RCC 7860 (cell line): ENCODE measurements at places on chromosomes 5 and 9.
A peak's percentile ranks its signal among the peaks of the same experiment; 100 is the strongest.

GRCh38 chr9:37922363-37923117, 18.6 kb upstream of the SLC25A51 start:
- no peak for DNase-seq

DNA sequence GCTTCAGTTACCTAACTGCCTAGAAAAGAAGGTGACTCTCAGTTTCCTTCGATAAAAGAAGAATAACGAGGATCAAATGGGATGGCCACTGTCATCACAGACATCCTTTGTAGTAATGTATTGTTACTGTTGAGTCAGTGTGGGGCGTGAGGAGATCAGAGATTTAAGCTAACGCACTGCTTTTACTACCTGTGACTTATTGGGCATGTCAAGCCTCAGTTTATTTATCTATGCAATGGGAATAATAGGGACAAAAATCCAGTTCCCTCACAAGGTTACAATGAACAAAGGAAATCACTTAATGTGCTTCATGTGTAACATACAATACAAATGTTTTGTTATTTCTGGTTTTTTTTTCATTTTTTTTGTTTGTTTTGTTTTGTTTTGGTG, 255 bp upstream of the TRPM6 start:
- DNase-seq = no peak

DNA sequence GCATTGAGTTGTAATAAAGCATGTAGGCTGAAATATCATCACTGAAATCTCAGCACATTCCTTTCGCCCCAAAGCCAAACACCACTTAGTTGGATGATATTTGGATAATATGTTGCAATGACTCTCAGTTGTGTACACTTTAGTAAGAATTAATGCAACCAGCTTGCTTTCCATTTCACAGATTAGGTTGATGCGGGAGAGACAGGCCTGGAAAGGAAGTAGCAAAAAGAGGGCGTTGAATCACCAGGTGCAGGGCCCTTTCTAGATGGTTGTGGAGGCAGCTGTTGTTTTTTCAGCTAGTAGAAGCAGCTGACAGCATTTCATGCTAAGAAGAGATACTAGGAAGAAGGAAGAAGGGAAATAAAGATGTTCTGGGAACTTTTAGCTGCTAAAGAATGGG, 30.9 kb downstream of the DMRT3 start:
- no peak for DNase-seq

- no peak for DNase-seq
Observed at GRCh38 chr9:19446361-19446861, 37.6 kb downstream of the ACER2 start.

DNA sequence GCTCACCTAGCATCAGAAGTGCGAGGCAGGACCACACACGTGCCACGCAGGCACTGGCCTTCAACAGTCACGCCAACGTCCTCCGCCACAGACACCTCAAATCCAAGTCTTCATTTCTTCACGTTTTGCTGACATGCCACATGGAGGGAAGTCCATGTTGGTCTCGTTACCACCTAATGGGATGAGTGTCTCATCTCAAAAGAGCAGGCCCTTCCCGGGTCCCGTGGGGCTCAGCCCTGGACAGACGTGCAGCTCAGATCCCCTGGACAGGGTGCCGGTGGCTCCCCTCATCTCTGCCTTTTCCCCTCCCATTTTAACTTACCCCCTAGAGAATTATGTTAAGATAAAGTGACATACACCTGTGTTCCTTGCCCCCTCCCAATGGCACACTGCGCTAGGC, 76.8 kb downstream of the MRPL36 start:
- DNase-seq = no peak

DNA sequence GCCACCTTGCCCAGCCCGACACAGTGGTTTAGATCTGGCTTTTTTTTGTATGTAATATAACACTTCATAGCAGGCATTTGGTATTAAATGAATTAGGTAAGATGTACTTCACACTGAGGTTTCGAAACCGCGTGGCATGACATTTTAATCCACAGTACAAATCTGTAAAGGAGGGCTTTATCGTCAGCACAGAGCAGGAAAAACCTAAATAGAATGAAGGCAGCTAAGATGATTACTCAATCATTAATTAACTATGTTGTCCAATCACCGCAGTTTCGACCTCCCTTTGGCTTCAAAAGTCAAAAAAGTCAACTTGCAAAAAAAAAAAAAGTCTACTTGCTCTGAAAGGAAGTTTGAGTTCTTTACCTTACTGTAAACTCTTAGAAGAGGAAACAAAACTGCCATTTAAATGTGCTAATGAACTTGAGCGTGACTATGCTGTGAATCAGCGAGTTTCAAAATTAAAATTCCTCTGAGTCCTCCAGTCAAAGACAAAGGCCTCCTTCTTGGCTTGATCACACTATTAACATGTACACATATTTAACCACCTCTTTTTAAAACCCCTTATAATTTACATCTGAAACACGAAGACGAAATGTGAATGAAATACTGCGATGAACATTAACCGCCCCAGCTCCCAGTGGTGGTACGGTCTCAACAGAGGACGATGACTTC, 698 bp upstream of the SEC24A start:
- DNase-seq = no peak

GRCh38 chr5:115440782-115441451, 103.7 kb downstream of the FEM1C start:
- no peak for DNase-seq

GRCh38 chr5:59328709-59329296, 564.7 kb downstream of the PDE4D start:
- peak; percentile 31 for DNase-seq

DNA sequence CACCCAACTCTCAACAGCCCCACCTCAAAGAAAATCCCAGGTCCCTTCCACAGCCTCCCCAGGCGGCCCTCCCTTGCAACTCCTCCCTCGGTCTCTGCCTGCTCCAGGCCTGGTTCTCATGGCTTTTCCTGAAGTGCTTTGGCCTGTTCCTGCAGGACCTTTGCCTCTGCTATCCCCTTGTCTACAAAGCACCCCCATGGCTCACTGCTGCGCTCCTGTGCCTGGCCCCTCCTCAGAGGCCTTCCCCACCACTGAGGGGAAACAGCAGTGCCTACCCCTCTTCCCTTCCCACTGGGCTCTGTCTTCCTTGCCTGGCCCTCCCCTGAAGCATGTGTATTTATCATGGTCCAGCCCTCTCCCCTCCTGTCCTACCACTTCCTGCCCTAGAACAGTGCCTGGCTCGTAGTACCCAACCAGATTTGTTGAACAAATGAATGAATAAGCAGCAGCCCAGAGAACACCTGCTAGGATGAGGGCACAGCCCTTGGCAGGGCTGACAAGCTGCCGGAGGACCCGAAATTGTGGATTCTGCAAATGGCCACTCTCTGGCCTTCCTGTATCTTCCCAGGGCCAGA, 68.6 kb upstream of the LRRTM2 start:
- peak; percentile 60 for DNase-seq

DNA sequence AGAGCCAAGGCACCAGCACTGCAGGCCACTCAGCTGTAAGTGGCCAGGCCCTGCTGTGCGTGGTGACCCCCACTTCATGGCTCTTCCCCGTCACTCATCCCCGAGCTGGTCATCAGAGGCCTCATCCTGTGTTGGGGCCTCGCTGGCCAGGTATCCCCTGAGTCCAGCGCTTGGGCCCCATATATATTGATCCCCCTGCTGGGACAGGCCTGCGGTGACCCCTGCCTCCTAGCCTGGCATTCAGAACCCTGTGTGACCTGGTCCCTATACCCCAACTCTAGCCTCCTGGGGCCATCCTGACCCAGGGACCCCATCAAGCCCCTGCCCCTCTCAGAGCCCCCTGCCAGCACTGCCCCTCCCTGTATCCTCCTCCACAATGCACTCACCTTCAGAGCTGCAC, 12.7 kb downstream of the GBGT1 start:
- DNase-seq = no peak

DNA sequence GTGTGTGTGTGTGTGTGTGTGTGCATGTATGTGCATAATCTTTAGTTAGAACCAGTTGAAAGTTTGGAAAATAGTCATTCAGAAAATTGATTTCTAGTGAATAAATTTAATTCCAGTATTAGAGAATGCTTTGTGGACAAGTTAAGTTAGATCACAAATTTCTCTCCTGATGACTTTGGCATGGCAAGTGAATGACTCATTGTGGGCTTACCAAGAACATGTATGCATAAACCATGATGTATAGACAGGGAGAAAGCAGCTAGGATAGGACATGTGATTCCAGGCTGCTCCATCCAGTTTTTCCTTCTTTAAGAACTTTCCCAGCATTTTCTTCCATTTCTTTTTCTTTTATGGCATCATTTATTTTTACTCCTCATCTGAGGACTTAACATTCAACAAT, 85.7 kb upstream of the SGCD start:
- no peak for DNase-seq

GRCh38 chr5:94239266-94239665, 379.1 kb downstream of the KIAA0825 start:
- no peak for DNase-seq

- DNase-seq = no peak
Observed at GRCh38 chr9:17166346-17166745, 31.5 kb downstream of the CNTLN start.

GRCh38 chr9:19998153-19998552, 209.3 kb upstream of the SLC24A2 start:
- peak; percentile 52 for DNase-seq
